ENCODE measurements at places on chromosomes 7 and 10.

DNA sequence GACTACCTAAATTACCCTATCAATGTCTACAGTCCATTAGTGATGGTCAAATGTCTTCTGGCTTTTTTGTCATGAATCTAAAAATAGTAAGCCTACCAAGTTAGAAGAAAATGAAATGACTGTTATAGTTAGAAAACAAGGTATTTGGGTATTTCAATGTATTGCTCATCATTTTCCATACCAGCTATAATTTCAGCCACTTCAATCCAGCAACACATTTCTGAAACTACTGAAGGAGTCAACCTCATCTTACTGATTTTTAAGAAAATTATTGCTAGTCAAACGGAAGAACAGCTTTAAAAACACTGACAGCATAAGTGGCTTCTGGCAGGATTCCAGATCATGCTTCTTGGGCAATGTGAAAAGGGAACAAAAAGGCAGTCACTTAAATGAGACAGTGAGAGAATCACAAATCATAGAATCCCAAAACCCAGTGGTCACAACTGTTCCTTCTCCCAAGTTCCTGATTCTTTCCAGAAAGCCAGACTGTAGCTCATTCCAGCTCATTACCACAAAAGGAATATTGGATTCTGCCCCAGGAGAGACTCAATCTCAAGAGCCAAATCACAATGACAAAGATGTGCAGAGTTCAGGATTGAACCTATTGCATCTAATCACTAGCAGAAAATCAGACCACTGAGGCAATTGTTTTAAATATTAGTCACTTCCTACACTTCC is 61.2 kb upstream of the LRRN3 start:
- DNase-seq = peak; percentile 49
- H3K4me3 ChIP-seq = peak overlapping the region; percentile 7
- peaks cover 33% of the 10 kb centered on the region for H3K36me3 ChIP-seq
- no peaks in the 10 kb centered on the region for H3K27me3 ChIP-seq
- peaks cover 60% of the 10 kb centered on the region for H3K4me1 ChIP-seq
- peak overlapping the region; percentile 74 for H3K27ac ChIP-seq

GRCh38 chr10:13414855-13415254 is 66.8 kb upstream of the SEPHS1 start:
- no peak overlapping the region for H3K4me3 ChIP-seq
- H3K27ac ChIP-seq = no peak overlapping the region
- no peaks in the 10 kb centered on the region for H3K27me3 ChIP-seq

GRCh38 chr10:117782276-117782675 is 239.7 kb downstream of the EMX2 start:
- no peak overlapping the region for H3K4me3 ChIP-seq
- DNase-seq = no peak
- H3K27me3 ChIP-seq = no peaks in the 10 kb centered on the region
- no peaks in the 10 kb centered on the region for H3K4me1 ChIP-seq
- H3K36me3 ChIP-seq = no peaks in the 10 kb centered on the region

DNA sequence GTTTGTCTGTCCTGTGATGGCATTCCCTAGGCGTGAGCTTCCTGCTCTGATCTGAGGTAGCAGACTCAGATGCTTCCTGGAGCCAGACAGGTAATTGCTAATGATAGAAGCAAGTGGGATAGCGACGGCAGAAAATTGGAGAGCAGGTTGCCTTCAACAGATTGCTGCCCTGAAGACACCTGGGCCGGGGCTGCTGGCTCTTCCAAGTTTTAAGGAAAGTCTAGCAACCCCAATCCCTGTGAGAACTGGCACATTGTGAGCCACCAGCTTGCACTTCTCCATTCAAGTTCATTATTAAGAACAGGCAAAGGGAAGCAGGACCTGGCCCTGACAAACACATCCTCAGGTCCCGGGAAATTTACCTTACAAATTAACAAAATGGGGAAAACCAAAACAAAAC is 50.8 kb downstream of the ITPRID1 start:
- H3K4me3 ChIP-seq = no peak overlapping the region
- no peaks in the 10 kb centered on the region for H3K36me3 ChIP-seq
- H3K27me3 ChIP-seq = no peaks in the 10 kb centered on the region

DNA sequence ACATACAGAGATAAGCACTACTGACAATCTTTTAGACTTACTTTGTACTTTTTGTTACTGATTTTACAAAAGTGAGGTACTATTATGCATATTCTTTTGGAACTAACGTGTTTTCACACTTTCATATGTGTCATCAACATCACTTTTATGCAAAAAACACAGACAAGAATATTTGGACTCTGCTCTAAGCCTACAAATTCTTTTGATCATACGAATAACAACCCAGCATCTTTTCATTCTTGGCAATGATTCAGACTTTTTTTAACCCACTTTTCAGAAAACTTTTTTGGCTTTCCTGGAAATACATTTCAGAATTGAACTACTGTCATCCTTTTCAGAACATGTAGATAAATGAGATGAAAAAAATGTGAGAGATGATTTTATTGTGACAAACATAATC is 30.2 kb downstream of the USP6NL start:
- H3K4me1 ChIP-seq = peaks cover 23% of the 10 kb centered on the region
- H3K36me3 ChIP-seq = peaks cover 11% of the 10 kb centered on the region

- H3K36me3 ChIP-seq = no peaks in the 10 kb centered on the region
- H3K4me3 ChIP-seq = no peak overlapping the region
- no peaks in the 10 kb centered on the region for H3K4me1 ChIP-seq
- H3K27me3 ChIP-seq = peaks cover 20% of the 10 kb centered on the region
Observed at GRCh38 chr7:141430455-141431139, 120.6 kb upstream of the AGK start.

- no peaks in the 10 kb centered on the region for H3K27me3 ChIP-seq
- no peak overlapping the region for H3K4me3 ChIP-seq
- H3K36me3 ChIP-seq = peaks cover 2% of the 10 kb centered on the region
- peaks cover 14% of the 10 kb centered on the region for H3K4me1 ChIP-seq
- peak overlapping the region; percentile 57 for H3K27ac ChIP-seq
Observed at GRCh38 chr10:79238606-79239005, 108.7 kb upstream of the PPIF start.

DNA sequence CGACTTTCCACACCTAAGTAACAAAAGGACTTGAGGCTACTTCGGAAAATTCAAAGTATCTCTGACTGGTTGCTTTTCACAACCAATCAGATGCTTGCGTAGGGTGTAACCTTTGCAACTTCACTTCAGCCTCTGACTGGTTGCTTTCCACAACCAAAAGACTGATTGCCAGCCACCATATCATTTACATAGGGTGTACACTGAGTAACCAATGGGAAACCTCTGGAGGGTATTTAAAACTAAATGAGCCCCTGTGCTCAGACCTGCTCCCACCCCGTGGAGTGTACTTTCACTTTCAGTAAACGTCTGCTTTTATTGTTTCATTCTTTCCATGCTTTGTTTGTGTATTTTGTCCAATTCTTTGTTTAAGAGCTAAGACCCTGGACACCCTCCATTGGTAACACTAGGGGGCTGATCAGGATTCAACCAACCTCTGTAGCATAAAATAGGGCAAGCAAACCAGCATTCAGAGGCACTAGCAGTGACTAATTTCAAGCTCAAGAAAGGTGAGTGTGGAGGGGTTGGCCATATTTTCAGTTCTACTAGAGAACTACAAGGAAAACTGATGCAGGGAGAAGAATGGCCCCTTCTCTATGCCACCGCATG is 390.8 kb downstream of the POM121L12 start:
- no peaks in the 10 kb centered on the region for H3K27me3 ChIP-seq
- H3K4me1 ChIP-seq = no peaks in the 10 kb centered on the region
- no peak for DNase-seq
- H3K4me3 ChIP-seq = no peak overlapping the region
- H3K36me3 ChIP-seq = no peaks in the 10 kb centered on the region
- no peak overlapping the region for H3K27ac ChIP-seq

DNA sequence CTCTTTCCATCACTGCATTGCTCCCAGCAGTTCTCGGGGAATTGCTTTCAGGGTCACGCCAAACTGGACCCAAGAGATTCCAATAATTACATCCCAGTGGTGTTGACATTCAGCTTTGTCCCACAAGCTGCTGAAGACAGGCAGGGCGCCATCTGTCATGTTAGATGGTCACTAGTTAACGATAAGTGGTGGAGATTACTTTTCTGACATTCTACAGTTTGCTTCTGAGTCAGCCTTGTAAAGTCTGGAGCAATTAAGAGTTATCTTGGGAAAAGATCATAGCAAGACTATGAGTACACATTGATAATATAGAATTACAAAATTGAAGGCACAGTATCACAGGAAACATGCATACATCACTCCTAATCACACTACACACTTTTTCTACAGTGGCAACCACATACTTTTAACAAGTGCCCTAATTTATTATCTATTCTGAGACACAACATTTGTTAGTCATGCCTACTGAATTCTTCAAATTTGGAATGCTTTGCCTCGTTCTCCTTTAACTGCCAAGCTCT is 41.9 kb downstream of the SEMA3C start:
- H3K4me3 ChIP-seq = no peak overlapping the region
- DNase-seq = no peak
- no peak overlapping the region for H3K27ac ChIP-seq
- H3K4me1 ChIP-seq = no peaks in the 10 kb centered on the region
- no peaks in the 10 kb centered on the region for H3K27me3 ChIP-seq

- no peak overlapping the region for H3K4me3 ChIP-seq
- H3K36me3 ChIP-seq = no peaks in the 10 kb centered on the region
- peaks cover 1% of the 10 kb centered on the region for H3K4me1 ChIP-seq
Observed at GRCh38 chr7:11191574-11192220, 218.0 kb downstream of the PHF14 start.

- no peak overlapping the region for H3K4me3 ChIP-seq
- no peaks in the 10 kb centered on the region for H3K36me3 ChIP-seq
- no peak for DNase-seq
- no peaks in the 10 kb centered on the region for H3K4me1 ChIP-seq
- no peaks in the 10 kb centered on the region for H3K27me3 ChIP-seq
Observed at GRCh38 chr7:154684666-154685563, 318.0 kb downstream of the PAXIP1 start.

DNA sequence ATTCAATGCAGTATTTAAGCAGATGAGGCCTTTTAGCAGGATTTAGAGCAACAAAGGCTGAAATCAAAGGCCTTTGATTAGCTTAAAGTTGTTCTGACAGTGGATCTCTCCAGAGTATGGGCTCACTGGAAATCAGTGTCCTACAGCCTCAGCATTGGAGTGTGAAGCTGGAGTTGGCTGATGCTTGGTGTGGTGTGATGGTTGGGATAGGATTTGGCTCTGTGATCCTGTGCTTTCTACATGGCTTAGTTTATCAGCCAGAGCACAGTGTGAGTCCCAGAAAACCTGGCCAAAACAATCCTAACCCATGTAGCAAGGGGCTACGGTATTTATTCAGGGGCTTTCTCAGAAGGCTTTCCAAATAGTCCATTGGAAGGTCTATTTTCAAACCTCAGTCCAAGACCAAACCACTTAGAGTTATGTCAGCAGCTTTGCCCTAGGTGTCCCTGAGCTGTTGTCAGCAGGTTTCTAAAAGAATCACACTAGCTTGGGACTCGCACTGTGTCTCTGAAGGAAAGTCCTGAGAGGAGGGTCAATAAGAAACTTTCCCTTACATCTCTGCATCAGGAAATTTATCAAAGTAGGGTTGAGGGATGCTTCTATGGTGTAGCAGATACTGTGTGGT is 65.4 kb upstream of the ANKRD1 start:
- H3K36me3 ChIP-seq = no peaks in the 10 kb centered on the region
- no peak overlapping the region for H3K4me3 ChIP-seq
- no peaks in the 10 kb centered on the region for H3K27me3 ChIP-seq
- no peaks in the 10 kb centered on the region for H3K4me1 ChIP-seq

DNA sequence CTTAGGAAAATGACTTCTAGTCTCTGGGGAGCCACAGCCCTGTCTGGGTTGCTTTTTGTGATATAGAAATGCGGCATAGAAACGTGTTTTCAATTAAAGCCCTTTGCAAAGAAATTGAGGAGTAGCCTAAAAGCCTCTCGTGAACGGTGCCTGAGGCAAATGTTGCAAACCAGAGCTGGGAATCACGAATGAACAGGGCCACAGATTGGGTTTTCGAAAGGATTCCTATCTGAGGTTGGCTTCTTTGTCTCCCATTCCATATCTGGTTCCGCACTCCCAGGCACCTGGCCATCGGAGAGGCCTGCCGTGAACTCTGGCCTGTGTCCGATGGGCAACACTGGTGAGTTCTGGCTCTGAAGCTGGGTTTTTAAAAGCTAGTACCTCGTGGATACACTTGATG is 221.6 kb downstream of the TCF7L2 start:
- peaks cover 8% of the 10 kb centered on the region for H3K27me3 ChIP-seq
- DNase-seq = no peak
- no peaks in the 10 kb centered on the region for H3K36me3 ChIP-seq
- no peak overlapping the region for H3K4me3 ChIP-seq
- H3K27ac ChIP-seq = no peak overlapping the region
- H3K4me1 ChIP-seq = peaks cover 6% of the 10 kb centered on the region

DNA sequence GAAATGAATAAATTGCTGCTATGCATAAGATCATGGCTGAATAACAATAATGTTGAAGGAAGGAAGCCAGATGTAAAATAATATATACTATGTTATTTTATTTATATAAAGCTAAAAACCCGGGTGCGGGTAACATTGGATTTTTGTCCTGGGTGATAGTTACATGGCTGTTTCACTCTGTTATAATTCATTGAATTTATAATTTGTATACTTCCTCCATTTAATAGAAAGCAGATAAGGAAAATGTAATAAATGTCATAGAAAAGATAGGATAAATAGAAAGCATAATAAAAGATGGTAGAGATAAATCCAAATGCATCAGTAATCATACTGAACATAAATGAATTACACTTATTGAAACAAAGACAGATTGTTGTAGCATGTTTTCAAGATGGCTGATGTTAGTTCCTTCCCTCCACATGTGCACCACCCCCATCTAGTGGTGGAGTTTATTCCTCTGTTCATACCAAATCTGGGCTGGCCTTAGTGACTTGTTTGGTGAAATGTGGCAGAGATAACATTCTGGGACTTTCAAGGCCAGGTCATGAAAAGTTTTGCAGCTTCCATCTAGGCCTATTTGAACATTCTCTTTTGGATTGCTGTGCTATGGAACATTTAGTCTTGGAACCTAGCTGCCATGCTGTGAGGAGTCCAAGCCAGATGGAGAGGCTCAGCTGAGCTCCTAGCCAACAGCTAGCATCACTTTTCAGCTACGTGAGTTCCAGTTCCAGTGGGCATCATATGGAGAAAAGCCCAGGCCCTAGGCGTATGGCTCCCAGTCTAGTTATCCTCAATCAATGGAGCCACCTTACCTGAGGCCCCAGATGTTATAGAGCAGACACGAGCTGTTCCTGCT is 46.9 kb downstream of the AHCYL2 start:
- H3K4me1 ChIP-seq = peaks cover 5% of the 10 kb centered on the region
- H3K27ac ChIP-seq = no peak overlapping the region
- no peaks in the 10 kb centered on the region for H3K36me3 ChIP-seq
- H3K4me3 ChIP-seq = no peak overlapping the region
- peak; percentile 81 for DNase-seq
- H3K27me3 ChIP-seq = no peaks in the 10 kb centered on the region

Data from activated CD4-positive, alpha-beta T cell treated with anti-CD3 and anti-CD28 coated beads, Interleukin-2, amount 10 ng/mL, durations not matched to agents 7 days and 5 days (primary cell).